Astrocyte (in vitro differentiated cells and primary cell): ENCODE measurements at places on chromosomes 2 and 18.

DNA sequence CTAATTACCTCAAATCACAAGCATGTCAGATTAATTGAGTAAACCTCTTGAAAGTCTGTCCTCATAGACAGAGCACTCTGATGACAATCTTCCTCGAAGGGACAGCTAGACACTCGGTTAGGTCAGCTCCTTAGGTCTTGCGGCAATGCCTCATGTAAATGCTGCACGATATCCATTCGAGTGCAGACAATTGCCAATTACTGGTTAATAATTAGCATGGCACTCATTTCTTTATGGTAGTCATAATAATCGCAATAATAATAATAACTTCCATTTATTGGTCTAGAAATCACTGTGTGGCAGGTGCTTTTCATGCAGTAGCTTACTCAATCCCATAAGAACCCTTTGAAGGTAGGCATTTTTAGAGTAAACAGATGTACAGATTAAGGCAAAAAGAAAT is 44.7 kb upstream of the DSC1 start:
- H3K27ac ChIP-seq: no peak overlapping the region
- no peaks in the 10 kb centered on the region for H3K36me3 ChIP-seq
- no peaks in the 10 kb centered on the region for H3K27me3 ChIP-seq
- H3K4me1 ChIP-seq: no peaks in the 10 kb centered on the region

DNA sequence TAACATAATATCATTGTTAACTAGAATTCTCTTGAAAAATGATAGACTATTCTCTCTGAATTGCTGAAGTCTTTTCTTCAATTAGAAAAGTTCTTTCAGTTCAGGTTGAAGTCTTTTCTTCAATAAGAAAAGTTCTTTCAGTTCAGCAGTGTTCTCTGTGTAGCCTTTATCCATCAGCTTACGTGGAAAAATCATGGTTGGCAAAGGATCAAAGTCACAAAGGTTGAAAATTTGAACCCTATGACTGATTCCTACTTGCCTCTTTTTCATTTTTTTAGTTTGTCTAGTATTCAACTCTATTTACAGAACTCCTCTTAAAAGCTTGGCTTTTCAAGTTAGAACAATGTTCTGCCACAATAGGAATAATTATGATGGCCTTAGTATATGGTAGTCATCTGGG is 25.8 kb downstream of the CAVIN2 start:
- H3K27ac ChIP-seq: no peak overlapping the region
- H3K4me3 ChIP-seq: no peak overlapping the region
- no peaks in the 10 kb centered on the region for H3K36me3 ChIP-seq

GRCh38 chr2:71389384-71390072 is 57.9 kb downstream of the ZNF638 start:
- H3K4me1 ChIP-seq: peaks cover 3% of the 10 kb centered on the region
- H3K27ac ChIP-seq: no peak overlapping the region
- peaks cover 36% of the 10 kb centered on the region for H3K36me3 ChIP-seq
- H3K4me3 ChIP-seq: no peak overlapping the region
- DNase-seq: no peak

DNA sequence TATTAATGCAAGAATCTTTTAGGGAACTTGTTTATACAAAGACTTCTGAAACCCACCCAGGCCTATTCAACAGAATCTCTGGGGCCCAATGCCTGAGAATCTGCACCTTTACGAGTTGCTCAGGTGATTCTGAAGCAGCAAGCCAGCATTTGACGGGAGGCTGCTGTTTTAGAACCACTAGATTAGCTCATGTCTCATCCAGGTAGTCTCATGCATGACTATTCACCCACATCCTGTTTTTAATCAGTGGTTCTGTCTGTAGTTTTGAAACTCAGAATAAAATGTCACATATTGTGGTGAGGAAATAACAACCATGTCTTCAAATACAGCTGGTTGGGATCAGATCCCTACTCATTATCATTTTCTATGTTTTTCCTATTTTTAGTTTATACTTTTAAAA is 39.5 kb downstream of the CYTIP start:
- H3K27me3 ChIP-seq: no peaks in the 10 kb centered on the region
- peak; percentile 2 for DNase-seq
- no peak overlapping the region for H3K27ac ChIP-seq
- peaks cover 4% of the 10 kb centered on the region for H3K4me1 ChIP-seq
- no peaks in the 10 kb centered on the region for H3K36me3 ChIP-seq
- no peak overlapping the region for H3K4me3 ChIP-seq

- H3K36me3 ChIP-seq: no peaks in the 10 kb centered on the region
- no peak for DNase-seq
- H3K27me3 ChIP-seq: no peaks in the 10 kb centered on the region
- no peak overlapping the region for H3K27ac ChIP-seq
- H3K4me1 ChIP-seq: no peaks in the 10 kb centered on the region
- no peak overlapping the region for H3K4me3 ChIP-seq
Measured at GRCh38 chr2:115560666-115561065, 1118.2 kb downstream of the DPP10 start.

- no peaks in the 10 kb centered on the region for H3K36me3 ChIP-seq
- no peak overlapping the region for H3K4me3 ChIP-seq
- no peak overlapping the region for H3K27ac ChIP-seq
- DNase-seq: no peak
Measured at GRCh38 chr2:118207889-118208288, 119.6 kb downstream of the INSIG2 start.
